ENCODE measurements at places on chromosomes 2 and 18.

DNA sequence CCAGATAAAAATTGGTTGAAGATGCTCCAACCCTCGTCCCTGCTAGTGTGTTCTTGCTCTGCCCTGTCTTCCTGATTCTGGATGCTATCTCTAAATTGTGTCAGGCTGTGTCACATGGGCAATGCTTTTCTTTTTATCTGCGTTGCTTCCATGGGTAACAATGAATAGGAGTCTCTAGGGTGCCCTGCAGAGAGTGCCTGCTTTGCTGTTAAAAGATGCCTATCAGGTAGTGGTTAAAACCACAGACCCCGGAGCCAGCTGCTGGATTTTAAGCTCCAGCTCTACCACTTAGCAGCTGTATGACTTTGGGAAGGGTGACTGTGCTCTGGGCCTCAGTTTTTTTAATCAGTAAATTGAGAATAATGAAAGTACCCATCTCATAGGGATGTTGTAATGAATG lies 340.3 kb downstream of the PLCL1 start:
- no peak for DNase-seq

DNA sequence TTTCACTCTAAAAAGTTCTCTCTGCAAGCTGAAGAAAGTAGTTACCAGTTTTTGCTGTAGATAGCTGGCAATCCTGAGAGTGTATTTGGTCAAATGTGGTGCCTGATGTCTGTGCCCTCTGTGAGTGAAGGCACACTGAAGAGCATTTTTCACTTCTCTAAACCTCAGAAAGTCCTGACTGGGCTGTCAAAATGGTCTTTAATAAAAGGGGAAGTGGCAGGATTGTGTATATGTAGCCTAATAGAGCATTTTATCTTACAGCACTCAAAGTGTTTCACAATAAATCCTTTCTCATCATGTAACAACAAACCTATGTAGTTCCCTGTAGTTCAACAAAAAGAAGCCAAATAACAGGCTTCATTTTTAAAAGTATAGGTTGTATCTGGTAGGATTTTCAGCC lies 1552.3 kb upstream of the SLC39A10 start:
- no peak for DNase-seq

DNA sequence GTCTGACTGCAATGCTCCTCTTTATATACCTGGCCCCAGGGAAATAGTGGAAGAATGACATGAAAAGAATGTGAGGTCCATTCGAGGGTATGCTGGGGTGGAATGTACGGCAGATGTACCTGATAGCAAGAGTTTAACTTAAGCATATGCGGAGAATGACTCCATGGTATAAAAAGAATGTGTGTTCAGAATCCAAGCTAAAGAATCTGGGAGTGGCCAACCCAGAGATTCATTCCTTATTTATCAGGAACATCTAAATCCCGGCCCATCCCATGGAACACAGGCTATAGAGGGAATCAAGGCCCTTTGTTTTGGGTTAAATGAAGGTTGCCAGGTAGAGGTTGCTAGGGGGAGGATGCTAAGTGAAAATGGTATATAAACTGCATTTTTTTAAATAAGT lies 150.0 kb downstream of the ZNF385B start:
- no peak for DNase-seq

DNA sequence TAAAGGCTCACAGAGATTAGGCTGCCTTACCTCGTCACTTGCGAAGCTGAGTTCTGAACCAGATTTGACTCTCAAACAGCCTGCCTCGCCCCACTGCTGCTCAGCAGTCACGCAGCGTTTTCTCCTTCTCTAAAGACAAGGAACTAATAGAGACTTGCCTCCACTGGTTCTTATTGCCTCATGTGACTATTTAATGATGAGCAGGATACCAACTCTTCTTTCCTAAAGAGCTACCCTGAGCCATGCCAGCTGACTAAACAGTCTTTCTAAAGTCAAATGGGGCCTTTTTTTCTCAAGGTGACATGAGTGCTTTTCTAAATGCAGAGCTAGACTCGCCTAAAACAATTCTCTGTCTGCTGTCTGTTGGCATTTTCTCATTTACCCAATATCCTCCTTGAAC lies 147.5 kb downstream of the NCKAP5 start:
- no peak for DNase-seq
